ENCODE measurements at places on chromosomes 1 and 21.

GRCh38 chr21:25564349-25564948 lies 42.8 kb downstream of the MRPL39 start:
- DNase-seq: no peak

DNA sequence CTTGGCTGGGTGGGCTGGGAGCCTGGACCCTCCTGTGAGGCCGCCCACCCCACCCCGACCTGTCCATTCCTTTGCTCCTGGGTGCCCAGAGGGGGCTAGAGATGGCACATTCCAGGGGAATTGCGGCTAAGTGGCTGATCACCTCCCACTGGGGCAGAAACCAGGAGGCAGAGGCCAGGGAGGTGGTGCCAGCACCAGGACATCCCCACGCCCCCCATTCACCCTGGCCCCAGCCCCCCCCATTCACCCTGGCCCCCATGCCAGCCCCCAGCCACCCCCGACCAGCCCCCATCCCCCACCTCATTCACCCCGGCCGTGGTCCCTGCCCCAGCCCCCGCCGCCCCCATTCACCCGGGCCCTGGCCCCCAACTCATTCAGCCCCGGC lies 6.2 kb downstream of the C1QTNF12 start:
- no peak for DNase-seq

DNA sequence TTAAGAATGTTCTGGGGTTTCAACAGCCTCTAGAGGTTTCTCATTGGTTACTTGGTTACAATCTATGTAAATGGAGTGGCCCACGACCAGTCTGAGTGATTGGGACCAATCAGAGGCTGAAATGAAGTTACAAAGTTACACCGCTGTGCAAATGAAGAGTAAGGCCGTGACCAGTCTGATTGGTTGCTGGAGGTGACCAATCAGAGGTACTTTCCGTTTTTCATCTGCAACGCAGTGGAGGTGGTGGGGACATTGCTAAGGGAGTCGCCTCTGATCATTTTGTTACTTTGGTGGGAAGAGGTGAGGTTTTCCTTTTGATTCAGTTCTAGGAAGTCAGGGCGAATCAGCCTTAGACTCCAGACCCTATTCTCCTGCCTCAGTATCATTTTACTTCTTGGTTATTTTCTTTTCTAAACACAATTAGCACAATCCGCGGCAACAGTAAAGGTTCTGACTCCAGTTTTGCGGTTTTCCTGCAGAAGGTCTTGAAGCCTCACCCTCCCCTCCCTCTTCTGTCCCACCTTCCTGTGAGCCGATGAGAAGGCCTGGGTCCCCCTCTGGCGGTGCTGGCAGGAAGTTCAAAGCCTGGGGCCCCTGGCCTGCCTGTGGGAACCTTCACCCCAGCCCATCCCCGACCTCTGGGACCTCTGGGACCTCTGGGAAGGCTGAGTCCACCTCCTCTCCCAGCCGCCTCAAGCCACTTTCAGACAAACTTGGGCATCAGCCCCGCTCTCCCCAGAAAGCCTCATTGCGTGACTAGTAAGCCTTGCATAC lies 38.7 kb upstream of the TTC34 start:
- peak; percentile 18 for DNase-seq

DNA sequence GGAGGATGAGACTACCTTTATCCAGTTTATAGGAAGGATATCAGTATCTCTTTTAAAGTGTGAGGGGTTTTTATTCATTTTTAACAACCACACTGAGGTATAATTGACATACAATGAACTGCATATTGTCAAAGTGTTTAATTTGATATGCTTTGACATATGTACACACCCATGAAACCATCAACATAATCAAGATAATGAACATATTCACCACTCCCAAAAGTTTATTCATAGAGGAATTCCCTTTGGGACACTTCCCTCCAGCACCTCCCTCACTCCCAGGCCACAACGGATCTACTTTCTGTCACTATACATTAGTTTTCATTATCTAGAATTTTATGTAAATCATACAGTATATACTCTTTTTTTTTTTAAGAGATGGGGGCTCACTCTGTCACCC lies 63.4 kb upstream of the MCOLN3 start:
- DNase-seq: no peak

- DNase-seq: no peak
These were observed 2.2 kb downstream of the PIGV start for GRCh38 chr1:26789931-26790330.

DNA sequence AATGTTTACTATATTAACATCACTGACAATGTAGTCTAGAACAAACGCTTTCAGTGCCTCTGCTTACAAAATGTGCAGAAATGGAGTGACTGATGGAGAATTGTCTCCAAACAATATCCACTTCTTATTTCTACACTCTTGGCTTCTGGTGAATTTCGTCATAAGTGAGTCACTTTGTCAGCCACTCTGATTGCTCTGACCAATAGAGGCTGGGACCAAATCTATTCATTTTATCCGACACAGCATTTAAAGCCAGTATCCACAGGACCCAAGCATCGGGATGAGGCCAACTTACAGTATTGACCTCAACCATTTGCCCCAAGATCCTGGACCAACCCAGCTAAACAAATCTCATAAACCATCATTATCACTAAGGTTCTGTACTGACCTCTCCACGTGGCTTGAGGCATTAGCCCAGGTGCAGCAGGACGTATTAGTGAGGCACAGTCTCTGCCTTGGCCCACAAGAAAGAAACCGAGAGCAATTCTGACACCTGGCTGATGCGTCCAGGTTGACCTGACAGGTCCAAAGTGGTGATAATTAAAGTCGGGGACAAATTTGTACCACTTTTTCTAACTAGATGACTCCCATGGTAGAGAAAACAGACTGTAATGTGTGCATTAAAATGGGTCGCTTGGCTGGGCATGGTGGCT lies 53.3 kb upstream of the ERO1B start:
- no peak for DNase-seq

- DNase-seq: no peak
These were observed 726.5 kb downstream of the PTPRU start for GRCh38 chr1:29962831-29963247.
